MCF 10A (cell line): ENCODE measurements at places on chromosomes 2 and 18. TPM values are rescaled to one million over a fixed set of nuclear protein-coding genes. Genes with fewer than 3 reads are reported as not detected.

The AFF3 gene
- 0.42 and 1.0 TPM in 2 replicates for total RNA-seq

DNA sequence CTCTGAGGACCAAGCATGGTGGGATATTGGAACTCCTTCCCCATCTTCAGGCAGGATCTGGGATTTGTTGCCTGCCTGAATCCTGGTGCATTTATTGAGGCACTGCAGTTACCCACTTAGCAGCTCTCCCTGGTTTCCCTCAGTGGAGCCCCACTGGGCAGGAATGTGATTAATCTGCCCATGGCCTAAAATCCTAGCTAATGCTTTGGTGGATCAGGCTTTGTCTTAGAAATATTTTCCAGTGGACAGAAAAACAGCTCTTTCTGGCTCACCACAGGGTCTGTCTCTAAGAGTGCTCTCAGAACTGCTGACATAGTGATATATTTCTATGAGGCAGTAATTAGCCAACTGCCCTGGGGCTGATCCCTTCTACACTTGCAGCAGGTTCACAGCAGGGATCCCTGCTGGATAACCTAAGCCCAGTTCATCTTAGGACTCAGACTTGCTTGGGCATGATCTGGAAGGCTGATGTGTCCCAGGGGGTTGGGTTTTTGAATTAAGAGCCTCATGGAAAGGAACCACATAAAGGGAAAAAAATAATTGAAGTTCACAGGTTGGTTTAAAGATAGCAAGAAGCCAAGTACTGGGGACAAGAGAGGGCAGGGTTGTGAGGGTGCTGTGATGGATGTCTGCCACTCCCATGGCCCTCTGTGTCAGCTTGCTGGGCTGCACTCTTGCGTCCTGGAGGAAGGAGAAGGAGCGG, 44.3 kb upstream of the ZDBF2 start:
- H3K36me3 ChIP-seq: no peaks in the 10 kb centered on the region
- peak overlapping the region; percentile 2 for H3K27ac ChIP-seq
- DNase-seq: peak; percentile 87

- H3K36me3 ChIP-seq: no peaks in the 10 kb centered on the region
- peaks cover 27% of the 10 kb centered on the region for H3K4me1 ChIP-seq
- no peak for DNase-seq
- H3K27ac ChIP-seq: no peak overlapping the region
- no peak overlapping the region for H3K4me3 ChIP-seq
Measured at GRCh38 chr2:168998609-168999211, 32.4 kb downstream of the ABCB11 start.

DNA sequence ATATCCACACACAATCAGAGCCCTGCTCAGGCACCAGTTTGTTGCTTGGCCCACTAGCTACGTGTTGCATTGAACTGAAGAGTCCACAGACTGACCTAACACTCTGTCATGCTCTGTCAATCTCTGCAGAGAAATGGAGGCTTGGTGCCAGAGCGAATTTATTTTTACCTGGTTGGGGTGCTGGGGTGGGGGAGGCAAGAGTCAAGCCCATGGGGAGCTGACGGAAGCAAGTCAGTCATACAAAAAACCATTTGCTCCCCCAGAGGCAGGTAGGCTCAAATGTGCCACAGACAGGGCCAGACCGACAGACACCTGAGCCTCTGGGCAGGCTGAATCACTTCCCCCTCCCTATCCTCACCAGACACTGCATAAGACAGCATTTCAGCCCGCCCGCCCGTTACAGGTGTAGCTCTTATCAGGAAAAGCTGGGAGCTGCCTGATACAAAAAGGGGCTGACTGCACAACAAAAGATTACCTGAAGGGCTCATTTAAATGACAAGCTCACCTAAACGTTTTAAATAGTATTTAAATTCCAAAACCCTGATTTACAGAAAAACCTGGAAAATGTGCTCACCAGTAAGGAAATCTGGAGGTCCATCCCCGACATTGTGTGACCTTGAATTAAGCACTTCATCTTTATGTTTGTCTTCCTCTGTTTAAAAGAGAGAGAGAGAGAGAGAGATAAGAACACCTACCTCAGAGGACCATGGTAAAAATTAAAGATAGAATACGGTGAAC, 2.1 kb upstream of the PCBP1 start:
- peak; percentile 75 for DNase-seq
- peaks cover 48% of the 10 kb centered on the region for H3K36me3 ChIP-seq
- peaks cover 33% of the 10 kb centered on the region for H3K4me1 ChIP-seq
- no peaks in the 10 kb centered on the region for H3K27me3 ChIP-seq

The SLC4A3 gene
- 4.2 and 4.7 TPM in 2 replicates for total RNA-seq
